BJ (cell line): ENCODE measurements at places on chromosomes 2 and 18.

GRCh38 chr18:5417342-5417741, 121.8 kb upstream of the ZBTB14 start:
- DNase-seq: no peak

DNA sequence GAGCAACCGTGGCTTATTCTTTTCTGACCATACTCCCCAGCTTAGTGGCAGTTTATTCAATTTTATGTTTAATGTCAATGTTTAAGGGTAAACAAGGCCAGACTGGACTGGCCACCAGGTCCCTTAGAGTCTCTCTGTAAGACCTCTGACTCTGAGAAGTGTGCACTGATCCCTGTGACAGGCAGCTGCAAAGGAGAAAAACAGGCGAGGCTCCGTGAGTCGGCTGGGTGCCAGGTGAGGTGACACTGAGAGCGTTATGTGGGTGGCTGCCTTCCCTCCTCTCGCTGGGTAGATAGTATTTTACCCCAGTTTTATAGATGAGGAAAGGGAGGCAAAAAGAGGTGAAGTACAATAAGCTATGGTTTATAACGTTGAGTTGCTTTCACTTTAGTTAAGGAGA, 139.4 kb upstream of the HDAC4 start:
- no peak for DNase-seq

- DNase-seq: no peak
Measured at GRCh38 chr2:202035941-202036372, 2.3 kb downstream of the FZD7 start.

DNA sequence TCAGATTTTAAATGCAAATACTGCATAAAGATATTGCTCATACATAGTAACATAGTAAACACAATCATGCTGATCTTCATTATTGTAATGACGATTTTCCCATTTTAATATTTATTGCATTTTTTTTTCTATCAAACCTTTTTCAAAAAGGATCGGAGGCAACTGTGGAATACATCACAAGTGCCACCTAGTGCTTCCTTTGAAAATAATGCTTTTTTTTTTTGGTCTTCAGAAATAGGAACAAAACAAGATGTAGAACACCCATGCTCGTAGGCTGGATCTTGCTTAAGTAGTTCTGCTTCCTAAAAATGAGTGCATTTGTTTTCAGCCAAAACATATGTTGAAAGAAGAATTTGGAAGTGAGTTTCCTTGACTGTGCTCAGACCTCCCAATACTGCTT, 35.7 kb upstream of the GPR155 start:
- DNase-seq: no peak

GRCh38 chr18:3444954-3445353, 5.0 kb upstream of the TGIF1 start:
- no peak for DNase-seq

DNA sequence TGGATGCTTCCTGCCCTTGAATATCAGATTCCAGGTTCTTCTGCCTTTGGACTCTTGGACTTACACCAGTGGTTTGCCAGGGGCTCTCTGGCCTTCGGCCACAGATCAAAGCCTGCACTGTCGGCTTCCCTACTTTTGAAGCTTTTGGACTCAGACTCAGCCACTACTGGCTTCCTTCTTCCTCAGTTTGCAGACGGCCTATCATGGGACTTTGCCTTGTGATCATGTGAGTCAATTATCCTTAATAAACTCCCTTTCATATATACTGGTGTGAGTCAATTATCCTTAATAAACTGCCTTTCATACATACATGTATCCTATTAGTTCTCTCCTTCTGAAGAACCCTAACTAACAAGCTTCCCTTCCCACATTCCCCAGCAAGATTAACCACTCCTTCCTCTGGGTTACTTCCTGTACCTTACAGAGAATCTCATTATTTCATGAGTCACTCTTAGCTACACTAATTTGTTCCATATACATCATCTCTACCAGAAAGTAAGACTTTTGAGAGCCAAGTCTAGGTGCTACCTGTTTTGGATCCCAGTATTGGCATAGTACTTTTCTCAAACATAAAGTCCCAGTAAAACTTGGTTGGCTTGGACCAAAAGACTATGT, 31.3 kb upstream of the LRATD1 start:
- DNase-seq: no peak

GRCh38 chr2:230790981-230791380, 73.8 kb upstream of the ITM2C start:
- no peak for DNase-seq

DNA sequence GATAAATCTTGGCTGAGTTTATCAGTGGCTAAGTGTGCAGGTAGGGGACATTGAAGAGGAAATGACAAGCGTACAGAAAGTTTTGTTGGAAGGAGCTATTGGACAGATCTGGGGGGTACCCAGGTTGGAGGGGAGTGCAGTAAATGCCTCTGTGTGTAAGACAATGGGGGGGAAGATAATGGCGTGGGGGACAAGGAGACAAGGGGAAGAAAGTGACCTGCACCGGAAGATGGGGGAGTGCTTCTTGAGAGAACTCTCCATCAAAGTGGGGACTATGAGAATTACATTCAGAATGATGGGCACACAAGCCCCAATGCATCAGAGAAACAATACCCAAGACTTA, 190.0 kb downstream of the ALPK2 start:
- no peak for DNase-seq

DNA sequence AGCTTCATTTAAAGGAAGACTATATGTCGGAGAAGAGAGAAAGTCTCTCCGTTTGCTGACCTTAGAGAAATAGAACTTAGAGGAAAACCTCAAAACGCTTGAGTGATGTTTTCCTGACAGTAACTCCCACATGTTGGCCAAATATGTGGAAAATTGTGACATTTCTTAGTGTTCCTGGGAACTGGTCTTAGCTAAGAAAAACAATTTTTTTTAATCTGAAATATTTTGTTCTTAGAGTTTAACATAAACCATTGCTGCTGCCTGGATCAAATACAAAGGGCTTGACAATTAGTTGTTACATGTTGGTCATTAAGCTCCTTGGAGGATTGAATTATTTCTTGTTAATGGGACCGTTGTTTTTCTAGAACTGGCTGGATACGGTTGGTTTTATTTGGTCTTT, 16.3 kb downstream of the DYNC2LI1 start:
- DNase-seq: no peak

- DNase-seq: no peak
Measured at GRCh38 chr2:210818473-210818872, 262.1 kb downstream of the CPS1 start.

DNA sequence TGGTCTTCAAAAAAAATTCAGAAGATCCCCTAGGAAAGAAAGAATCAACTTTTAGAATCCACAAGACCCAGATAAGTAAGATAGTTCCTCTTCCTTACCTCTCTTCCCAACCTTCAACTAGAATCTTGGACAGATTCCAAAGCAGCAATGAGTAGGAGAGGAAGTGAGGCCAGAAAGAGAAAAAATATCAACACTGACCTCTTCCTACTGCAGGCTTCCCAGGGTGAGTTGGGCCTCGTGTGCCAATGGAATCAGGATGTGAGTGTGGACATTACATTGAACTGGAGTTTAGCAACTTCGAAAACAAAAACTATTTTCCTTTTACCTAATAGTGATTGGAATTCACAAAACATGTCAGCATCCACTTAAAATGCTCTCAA, 102.5 kb upstream of the PIEZO2 start:
- DNase-seq: no peak

DNA sequence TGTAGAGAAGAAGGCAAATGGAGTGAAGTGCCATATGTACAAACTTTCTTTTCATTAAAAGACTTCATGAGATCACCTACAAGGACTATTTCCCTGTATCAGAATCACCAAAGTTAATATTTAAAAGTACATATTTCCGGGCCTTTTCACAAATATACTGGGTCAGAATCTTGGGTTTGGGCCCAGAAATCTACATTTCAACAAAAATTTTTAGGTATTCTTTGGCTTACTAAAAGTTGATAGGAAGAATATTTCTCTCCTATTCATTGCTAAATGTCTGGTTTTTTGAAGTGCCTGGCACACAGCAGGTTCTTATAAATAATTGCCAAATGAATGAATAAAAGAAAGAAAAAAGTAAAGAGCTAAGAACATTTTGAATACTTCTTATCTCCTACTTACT, 843.8 kb upstream of the ACVR2A start:
- DNase-seq: no peak

GRCh38 chr18:53991805-53992204, 232.7 kb downstream of the MBD2 start:
- no peak for DNase-seq

- DNase-seq: no peak
Measured at GRCh38 chr2:235505181-235505741, 11.4 kb downstream of the AGAP1 start.

- no peak for DNase-seq
Measured at GRCh38 chr2:234488913-234489451, 7.9 kb downstream of the ARL4C start.

- no peak for DNase-seq
Measured at GRCh38 chr2:74137651-74138599, 9.8 kb downstream of the BOLA3 start.

DNA sequence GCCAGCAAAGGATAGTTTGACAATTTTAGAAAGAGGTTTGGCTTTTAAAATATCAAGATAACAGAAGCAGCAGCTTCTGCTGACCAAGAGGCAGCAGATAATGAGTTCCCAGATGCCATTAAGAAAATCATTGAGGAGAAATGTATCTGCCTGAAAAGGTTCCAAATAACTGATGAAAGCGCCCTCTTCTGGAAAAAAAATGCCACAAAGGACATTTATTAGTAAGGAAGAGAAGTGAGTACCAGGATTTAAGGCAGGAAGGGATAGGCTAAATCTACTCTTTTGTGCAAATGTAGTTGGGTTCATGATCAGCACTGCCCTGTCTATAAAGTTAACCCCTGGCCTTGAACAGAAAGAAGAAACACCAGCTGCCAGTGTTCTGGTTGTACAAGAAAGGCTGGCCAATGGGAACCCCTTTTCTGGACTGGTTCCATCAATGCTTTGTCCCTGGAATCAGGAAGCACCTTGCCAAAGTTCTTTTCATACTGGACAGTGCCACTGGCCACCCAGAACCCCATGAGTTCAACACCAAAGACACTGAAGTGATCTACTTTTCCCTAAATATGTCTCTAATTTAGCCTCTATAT, 40.6 kb downstream of the DHX57 start:
- DNase-seq: no peak

DNA sequence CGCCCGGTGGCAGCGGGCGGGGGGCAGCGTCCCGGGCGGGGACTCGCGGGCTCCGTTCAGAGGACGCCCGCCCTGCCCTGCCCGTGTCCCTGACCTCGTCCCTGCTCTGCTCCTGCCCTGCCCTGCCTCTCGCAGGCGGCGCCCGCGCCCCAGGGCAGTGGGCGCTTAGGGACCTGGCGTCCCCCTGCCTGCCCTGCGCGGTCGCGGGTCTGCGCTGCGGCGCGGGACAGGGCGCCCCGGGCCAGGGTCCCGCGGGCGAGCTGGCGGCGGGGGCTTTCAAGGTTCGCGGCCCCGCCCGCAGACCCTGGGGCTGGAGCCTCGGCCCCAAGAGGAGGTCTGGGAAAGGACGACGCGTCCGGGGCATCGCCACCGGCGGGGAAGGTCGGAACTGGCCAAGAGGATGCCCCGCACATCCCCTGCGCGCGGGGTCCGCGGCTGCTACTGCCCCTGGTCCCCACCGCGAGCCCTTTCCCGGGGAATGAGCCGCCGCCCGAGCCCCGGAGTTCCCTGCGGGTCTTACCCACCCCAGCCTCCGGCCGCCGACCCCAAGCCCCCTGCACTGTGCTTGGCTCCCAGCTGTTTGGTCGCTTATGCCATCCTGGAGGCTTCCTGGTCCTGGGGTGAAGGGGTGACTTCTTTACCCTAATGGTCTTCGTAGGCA, 679 bp downstream of the RNF144A start:
- DNase-seq: no peak

GRCh38 chr18:62324917-62325805, at the start of gene TNFRSF11A:
TSS of gene TNFRSF11A (plus strand) at chr18:62325310. CDS start at chr18:62325353, 43 bp downstream.
- DNase-seq: no peak

GRCh38 chr2:98842136-98842535, 93.9 kb downstream of the CRACDL start:
- DNase-seq: no peak

GRCh38 chr2:113901943-113902342, 12.1 kb downstream of the ACTR3 start:
- DNase-seq: no peak

DNA sequence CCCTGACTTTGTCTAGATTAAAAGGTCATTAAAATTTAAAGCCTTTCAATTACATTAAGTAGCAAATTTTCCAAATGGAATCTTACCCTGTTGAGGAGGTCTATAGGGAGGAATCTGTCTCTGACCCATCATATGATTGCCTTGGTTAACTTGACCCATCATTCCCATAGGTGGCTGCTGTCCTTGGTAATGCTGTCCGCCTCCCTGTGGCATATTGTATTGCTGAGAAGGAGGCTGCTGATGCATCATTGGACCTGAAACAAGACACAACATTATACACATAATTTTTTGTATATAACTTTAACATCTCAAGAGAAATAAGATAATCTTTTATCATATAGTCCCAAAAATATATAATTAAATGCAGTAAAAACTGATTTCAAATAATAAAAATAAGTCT, 51.2 kb downstream of the SS18 start:
- no peak for DNase-seq
